Activated CD8-positive, alpha-beta memory T cell treated with anti-CD3 and anti-CD28 coated beads, Interleukin-2, amount 50 U/mL, for 48 hours (primary cell): ENCODE measurements at places on chromosomes 16 and 17.

- no peak for DNase-seq
These were observed 299.3 kb downstream of the SOX9 start for GRCh38 chr17:72419866-72420774.

DNA sequence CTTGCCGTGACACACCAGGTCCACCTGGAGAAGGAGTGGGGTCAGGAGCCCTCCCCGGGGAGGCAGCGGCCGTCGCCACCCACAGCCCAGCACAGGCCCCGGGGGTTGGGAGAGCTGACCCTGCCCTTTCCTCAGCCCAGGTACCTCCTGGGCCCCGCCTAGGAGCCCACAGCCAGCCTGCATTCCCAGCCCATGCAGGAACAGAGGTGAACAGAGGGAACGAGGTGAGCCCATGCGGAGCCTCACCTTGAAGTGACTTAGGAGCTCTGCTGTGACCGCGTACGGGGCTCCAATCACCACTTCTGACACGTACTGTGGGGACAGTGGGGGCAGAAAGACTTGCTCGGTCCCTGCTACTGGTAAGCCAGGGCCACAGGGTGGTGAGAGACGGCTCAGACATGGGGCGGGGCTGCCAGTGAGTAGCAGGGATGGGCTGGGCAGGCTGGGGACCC, 3.4 kb downstream of the NPB start:
- DNase-seq: no peak

DNA sequence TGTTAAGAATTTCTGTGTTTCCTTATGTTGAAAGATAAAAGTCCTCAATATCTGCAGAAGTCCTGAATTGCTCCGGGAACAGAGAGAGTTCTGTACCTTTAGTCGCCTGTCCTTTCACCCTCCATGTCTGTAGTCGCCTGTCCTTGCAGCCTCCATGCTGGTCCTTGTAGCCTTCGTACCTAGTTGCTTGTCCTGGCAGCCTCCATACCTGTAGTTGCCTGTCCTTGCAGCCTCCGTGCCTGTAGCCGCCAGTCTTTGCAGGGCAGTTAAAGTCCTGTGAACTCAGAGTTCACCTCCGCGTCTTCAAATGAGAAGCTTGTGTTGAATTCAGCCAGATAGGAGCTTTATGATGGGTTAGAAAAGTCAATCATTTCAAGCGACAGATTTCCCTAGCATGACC, 19.5 kb upstream of the ITGAX start:
- no peak for DNase-seq

DNA sequence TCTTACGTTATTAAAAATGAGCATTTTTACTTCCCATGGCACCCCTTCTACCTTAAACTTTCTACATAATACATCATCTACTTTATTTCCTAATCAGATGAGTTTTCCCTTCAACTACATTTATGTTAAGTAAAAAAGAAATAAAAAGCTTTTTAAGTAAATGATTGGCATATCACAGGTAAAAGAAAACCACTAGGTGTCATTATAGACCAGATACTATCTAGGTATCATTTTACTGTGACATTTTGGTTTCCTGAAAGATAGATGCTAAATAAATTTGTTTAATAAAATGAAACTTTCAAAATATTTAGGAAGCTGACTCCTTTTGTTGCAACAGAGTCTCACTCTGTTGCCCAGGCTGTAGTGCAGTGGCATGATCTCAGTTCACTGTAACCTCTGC, 3.8 kb upstream of the CMTM1 start:
- DNase-seq: no peak

DNA sequence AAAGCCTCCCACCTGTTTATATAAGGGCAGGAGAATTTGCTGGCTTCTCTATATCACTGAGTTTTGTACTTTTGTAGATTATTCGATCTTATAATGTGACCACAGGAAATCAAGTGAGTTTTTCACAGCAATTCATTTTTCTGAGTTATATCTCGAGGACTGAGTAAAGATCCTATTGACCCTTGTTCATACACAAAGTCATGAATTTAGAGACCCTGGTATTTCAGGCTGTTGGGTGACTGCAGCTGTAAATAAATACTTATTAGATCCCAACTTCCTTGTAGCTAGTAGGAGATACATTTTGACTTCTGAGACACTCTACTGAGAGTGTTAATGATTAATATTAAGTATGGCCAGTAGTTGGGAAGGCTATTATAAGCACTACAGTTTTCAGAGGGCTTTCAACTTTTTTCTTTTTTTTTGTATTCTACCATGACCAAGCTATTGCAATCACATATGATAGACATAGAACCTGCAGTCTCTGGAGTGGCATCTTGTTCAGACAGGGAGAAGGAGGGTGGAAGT, 3.2 kb upstream of the KRT20 start:
- no peak for DNase-seq

DNA sequence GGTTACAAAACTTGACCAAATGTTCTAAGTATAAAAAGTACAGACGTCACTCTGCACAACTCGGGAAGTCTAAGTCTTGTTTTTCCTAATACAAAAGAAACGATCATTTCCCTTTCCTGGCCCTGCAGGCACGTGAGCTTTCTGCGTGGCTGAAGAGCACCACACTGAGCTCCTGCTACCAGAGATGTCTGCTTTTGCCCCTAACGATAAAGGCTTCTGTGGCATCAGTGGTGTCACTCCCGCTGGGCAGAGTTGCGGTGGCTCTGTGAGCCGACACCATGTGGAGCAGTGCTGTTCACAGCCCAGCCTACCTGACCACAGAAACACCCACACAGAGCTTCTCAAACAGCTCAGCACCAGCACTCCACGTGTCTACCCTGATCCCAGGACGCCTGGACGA, 20.5 kb downstream of the EMC8 start:
- no peak for DNase-seq

DNA sequence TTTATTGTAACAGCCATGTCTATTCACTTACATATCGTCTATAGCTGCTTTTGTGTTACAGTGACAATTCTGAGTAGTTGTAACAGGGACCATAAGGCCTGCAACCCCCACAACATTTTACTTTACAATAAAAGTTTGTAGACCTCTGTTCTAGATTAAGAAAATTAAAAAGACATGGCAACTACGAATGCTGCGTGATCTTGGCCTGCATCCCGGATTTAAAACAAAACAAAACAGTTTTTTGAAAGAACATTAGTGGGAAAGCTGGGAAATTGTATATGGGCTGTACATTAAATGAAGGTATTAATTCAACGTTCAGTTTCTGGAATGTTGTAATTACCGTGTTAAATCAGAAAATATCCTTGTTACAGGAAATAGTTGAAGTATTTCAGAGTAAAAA, 64.1 kb downstream of the RMI2 start:
- no peak for DNase-seq

DNA sequence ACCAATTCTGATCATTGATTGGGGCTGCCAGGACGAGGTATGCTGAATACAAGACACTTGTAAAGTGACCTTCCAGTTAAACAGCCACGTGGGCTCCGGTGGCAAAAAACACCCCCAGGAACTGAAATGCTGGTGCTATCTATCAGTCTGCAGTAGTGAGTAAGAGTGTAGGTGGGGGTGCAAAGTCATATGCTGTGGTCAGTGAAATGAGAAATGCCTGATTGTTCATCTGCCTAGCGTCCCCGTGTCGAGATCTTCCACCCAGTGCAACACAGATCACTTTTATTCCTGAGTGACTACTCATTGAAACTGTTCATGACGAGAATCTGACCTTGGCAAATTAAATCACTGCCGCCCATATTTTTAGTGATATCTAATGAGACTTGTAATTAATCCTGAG, 806.5 kb upstream of the GOT2 start:
- DNase-seq: no peak

GRCh38 chr16:86059253-86060171, 160.6 kb downstream of the IRF8 start:
- DNase-seq: no peak

DNA sequence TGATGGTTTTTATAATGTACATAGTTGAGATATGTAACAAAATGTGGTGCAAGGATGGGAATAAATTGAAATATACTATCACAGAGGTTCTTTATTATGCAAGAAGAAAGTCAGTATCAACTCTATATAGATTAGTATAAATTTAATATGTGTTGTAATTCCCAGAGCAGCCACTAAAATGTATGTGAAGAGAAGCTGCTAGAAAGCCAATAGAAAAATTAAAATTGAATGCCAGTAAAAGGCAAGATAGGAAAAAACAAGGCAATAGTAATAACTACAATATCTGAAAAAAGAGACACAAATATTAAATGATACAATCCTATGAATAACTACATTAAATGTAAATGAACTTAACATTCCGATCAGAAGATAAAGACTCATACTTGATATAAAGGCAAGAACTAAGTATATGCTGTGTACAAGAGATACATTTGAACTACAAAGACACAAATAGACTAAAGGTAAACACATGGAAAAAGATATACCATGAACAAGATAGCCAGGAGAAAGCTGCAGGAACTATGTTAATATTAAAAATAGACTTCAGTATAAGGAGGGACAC, 92.0 kb downstream of the ABCA8 start:
- DNase-seq: no peak

DNA sequence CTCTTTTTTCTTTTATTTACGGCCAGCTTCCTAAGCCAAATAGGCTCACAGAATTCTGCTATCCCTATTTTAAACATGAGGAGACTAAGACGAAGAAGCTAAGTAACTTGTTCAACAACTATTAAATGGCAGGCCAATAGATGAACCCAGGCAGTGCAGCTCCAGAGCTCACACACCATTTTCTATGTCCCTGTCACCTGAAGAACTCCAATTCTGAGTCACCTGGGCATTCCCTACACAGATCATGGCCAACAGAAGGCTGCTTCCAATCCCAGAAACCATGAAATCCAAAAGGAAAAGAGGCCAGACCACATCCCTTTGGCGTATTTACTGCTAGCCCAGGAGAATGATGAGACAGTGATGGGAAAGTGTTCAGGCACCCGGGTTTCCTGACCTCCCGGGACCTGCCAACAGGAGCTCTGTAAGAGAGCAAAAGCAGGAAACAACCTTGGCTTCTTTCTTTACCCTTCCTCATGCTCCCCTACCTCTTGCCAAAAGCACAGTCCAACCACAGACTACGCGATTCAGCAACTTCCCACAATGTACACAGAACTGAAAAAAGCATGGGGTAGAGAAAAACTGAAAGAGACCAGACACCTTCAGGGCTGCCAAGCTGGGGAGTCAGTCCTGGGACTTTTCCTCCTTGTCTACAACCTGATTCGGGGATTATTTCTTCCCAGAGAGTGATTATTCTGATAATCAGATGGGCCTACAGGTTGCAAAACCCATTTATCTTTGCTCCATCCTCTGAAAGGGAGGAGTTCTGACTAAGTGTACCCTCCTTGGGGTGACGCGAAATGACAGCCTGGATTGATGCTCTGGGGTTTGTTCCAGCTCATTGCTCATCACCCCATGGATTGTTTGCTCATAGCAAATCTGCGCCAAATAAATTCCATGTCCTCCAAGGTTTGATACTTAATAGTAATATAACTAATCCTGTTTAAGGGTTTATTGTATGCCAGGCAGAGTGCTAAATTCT, 47.8 kb upstream of the HAS3 start:
- DNase-seq: no peak

- DNase-seq: no peak
These were observed 17.4 kb upstream of the BRD7 start for GRCh38 chr16:50386139-50386538.

GRCh38 chr16:20383106-20384029, 21.2 kb downstream of the PDILT start:
- peak; percentile 56 for DNase-seq

DNA sequence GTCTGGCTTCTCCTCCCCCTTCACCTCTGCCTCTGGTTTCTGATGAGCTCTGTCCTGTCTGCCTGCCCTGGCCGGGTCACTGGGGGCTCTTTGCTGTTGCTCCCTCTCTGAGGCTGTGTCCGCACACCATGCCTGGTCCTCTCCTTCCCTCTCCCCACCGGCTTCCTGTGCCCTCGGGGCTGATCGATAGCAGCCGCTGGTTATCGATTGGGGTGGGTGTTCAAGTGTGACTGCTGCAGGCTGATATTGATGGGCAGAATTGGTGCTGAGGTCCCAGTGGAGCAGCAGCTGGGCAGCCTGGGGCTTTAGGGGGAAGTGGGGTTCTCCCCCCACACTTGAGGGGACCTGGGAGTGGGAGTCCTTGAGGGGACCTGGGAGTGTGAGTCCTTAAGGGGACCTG, 16.4 kb downstream of the MRM1 start:
- no peak for DNase-seq

DNA sequence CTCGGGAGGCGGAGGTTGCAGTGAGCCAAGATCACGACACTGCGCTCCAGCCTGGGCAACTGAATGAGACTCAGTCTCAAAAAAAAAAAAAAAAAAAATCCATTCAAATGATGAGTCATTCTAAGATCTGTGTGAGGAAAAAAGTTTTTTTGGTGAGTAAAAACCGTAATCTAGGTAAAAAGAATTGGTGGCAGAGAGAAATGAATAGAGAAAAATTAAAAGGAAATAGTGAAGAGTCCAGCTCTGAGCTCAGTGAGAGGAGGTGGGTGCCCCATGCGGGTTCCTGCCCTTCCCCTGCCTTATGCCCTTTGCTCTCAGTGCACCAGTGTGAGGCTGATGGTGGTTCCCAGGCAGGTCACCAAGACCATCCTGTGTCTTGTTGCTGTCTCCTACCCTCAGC, 20.9 kb downstream of the GAN start:
- DNase-seq: peak; percentile 67

DNA sequence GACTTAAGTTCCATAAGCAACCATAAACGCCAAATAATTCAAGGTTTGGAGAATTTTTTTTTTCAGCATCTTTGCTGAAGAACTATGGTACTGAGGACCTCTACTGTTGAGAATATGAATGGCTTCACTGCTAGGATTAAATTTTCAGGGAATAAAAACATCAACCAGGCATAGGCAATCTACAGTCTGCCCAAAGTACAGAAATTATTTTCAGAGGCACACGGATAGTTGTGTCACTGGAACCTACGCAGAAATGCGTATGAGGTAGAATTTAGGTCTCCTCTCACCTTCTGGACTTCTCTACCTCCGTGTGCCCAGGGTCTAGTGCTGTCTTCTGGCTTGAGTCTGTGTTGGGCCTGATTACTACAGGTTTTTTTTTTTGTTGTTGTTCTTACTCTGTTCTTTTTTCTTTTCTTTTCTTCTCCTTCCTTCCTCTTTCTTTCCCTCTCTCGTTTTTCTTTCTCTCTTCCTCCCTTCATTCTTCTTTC, 39.7 kb downstream of the NACA2 start:
- no peak for DNase-seq

GRCh38 chr17:14157822-14158221, 78.8 kb downstream of the CDRT15 start:
- no peak for DNase-seq

DNA sequence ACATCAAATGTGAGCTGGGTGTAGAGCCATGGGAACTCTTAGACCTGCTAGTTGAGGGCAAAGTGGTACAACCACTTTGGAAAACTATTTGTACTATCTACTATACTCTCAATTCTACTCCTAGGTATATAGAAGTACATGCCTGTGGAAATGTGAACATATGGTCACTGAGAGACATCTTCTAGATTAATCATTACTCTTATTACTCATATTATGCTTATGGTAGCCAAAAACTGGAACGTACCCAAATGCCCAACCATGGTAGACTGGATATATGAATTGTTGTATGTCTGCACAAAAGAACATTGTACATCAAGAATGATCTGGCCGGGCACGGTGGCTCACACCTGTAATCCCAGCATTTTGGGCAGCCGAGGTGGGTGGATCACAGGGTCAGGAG, 2.7 kb downstream of the WDR45B start:
- no peak for DNase-seq

GRCh38 chr16:57753448-57754353, 18.1 kb downstream of the KATNB1 start:
- DNase-seq: no peak
